ENCODE measurements at places on chromosomes 4 and X.
A peak's percentile ranks its signal among the peaks of the same experiment; 100 is the strongest.

DNA sequence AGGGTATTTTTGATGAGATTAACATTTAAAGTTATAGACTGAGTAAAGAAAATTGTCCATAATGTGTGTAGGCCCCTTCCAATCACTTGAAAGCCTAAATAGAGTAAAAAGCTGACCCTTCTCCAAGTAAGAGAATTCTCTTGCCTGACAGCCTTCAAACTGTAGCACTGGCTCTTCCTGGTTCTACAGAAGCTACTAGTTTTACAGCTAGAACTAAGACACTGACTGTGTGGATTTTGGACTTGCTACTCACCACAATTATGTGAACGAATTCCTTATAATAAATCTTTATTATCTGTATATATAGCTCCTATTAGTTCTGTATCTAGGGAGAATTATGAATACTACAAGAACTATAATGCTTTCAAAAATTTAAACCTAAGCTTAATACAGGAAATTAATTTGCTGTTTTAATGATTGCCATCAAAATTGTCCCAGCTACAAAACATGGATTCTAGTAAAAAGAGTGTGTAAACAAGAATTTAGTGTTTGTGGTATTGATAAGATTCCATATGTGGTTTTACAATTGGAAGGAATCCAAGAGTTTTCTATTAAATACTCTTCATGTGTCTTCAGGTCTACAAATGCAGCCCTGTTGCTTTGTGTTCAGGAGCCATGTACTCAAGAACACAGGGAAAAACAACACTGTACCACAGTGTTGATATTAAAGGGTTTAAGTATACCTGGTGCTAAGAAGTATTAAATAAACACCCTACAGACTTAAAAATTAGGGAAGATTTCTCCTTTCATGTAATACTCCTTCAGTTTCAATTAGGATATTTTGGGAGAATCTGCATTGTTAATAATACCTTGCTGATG is 366.5 kb downstream of the CXXC4 start:
- DNase-seq = no peak

GRCh38 chr4:71290074-71290473 is 48.7 kb upstream of the SLC4A4 start:
- DNase-seq = no peak

GRCh38 chr4:125131891-125132680 is 182.7 kb upstream of the FAT4 start:
- no peak for DNase-seq

- no peak for DNase-seq
Measured at GRCh38 chrX:10507181-10507580, 113.2 kb downstream of the MID1 start.

GRCh38 chr4:186228514-186228894 is 1.2 kb downstream of the KLKB1 start:
- no peak for DNase-seq

DNA sequence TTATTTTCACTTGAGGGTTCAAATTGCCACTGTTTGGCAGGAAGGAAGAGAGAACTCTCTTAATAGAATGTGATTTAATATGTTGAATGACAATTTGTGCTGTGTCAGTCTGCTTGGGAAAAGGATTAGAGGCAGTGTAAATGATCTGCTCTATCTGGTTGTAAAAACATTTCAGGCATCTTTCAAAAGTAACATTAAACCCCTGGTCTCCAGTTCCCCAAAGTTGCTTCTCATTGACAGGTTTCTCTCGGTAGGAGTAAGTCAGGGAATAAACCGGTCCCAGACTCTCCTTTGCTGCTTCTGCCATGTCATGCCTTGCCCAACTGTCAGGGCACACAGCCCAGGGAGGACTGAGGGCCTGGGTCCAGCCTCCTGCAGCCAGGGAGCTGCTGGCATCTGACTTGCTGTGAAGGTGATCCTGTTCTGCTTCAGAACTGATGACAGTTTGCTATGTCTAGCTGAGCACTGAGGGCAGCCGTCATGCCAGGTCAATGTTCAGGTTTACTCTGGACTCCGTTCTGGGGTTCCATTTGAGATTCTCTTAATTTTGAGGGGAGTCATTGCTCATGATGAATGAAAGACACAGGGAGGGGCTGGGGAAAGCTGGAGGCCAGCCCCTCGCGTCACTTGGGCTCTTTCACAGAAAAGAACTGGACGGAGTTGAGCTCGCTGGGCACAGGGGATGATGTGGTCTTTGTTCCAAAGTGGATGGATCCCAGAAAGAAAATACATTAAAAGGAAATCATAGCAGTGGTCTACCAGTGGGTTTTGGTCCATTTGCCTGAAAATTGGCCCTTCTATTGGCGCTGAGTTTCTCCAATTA is 312.4 kb downstream of the ARHGAP10 start:
- no peak for DNase-seq

GRCh38 chr4:166280642-166281041 is 407.6 kb downstream of the TLL1 start:
- DNase-seq = no peak

- DNase-seq = no peak
Measured at GRCh38 chr4:47929682-47930201, 15.4 kb upstream of the NFXL1 start.

DNA sequence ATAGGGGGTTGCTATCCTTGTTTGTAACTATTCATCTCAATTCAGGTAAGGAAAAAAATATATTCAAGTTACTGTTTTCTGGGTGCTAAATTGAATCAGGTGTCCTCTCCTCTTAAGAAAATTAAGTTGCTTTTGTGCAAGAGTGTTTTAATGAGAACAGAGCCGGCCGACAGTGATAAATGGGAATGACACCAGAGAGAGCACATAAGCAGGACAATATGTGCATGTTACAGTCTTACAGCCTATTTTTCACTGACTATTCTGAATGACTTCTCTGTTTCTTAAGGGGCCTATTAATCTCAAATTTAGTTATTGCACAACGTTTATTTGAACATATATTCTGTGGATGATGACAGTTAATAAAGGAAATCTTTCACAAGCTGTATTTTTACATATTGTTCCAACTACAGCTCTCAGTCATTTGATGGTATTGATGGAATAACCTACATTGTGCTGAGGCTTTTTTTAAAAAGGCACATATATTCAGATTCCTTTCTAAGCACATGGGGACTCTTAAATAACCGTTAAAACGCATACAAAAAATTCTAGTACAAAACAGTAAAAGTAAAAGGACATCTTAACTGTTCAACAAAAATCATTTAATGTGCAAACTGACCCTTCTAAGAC is 68.4 kb downstream of the SLC10A7 start:
- no peak for DNase-seq

- DNase-seq = no peak
Measured at GRCh38 chr4:40612283-40612682, 17.4 kb downstream of the RBM47 start.

DNA sequence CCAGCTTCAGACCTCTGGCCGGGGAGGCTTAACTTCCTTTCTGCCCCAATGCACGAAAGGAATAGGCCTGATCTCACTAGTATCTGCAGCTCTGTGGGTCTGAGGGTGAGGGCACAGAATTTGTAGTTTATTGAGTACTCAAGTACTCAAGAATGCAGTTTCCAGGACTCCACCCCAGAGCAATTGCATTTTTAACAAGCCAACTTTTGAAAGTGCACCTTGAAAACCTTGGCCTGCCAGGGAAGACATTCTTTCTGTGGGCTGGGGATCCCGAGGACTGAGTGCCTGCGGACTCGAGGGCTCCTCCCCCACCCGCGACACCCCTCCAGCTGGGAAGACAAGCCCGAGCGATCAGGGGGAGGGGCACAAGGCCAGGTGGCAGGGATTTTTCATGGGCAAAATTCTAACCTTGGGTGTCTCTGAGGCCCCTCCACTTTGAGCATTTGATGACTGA is 22.4 kb downstream of the RS1 start:
- DNase-seq = no peak

- DNase-seq = no peak
Measured at GRCh38 chrX:45077748-45078424, 122.8 kb downstream of the DIPK2B start.

GRCh38 chr4:47701286-47701685 is 136.6 kb downstream of the CORIN start:
- DNase-seq = no peak

DNA sequence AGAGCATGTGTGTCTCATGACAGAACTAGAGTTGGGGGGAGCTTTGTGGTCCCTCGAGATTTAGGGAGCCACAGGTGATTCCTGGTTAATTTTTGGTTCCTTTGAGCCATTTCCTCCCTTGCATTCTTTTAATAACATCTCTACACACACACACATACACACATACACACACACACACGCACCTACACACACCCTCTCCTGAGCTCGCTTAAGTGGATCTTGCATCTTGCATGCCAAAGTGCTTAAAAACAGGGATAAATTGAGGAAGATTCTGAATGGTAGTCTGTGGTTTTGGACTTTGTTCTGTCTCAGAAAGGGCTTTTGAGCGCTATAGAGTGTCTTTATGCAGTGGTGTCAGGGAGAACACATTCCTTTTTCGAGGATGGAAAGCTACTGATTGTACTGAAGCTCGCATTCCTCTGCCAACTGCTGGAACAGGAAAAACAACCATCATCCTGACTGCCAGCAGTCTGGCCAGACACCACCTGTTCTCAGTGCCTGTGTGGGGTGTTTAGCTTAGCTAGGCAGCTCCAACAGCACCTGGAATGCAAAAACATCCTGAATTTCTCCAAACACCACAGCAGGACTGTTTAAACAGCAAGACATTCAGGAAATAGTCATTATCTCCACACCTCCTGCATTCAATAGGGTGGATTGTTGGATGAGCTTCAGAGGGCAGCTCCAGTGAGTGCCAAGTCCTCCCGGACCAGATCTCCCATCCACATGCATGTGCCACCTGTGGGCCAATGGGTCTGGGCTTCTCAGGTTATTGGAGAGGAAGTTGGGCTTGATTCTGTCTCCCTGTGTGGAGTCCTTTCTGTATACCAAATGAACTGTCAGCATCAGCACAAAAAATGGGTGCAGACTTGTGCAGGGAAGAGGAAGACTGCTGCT is 21.9 kb upstream of the IGFBP7 start:
- peak; percentile 55 for DNase-seq

- no peak for DNase-seq
Measured at GRCh38 chrX:39688219-39688575, 409.6 kb downstream of the BCOR start.

GRCh38 chr4:113576947-113577678 is 184.4 kb downstream of the CAMK2D start:
- no peak for DNase-seq

GRCh38 chrX:154419688-154420401 is 8.5 kb downstream of the TAFAZZIN start:
- DNase-seq = no peak

GRCh38 chr4:38306482-38307071 is 346.4 kb downstream of the PTTG2 start:
- DNase-seq = peak; percentile 77

DNA sequence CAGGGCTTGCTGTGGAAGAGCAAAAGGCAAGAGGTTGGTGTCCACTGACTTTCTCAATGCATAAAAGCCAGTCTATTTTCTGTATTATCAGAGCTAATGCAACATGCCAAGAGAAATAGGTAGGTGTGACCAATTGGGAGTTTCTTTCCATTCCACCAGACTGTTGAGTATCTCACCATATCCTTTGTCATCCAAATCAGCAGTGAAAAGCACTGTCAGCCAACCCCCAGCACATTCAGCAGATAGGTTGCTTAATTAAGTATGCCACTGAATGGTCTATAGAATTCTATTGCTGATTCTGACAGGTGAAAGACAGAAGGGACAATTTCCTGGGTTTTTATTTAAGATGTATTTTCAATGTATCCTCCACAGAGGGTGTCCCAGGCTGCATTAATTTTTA is 139.8 kb downstream of the HS6ST2 start:
- no peak for DNase-seq

GRCh38 chrX:99010957-99011356 is 1399.1 kb downstream of the PCDH19 start:
- no peak for DNase-seq

DNA sequence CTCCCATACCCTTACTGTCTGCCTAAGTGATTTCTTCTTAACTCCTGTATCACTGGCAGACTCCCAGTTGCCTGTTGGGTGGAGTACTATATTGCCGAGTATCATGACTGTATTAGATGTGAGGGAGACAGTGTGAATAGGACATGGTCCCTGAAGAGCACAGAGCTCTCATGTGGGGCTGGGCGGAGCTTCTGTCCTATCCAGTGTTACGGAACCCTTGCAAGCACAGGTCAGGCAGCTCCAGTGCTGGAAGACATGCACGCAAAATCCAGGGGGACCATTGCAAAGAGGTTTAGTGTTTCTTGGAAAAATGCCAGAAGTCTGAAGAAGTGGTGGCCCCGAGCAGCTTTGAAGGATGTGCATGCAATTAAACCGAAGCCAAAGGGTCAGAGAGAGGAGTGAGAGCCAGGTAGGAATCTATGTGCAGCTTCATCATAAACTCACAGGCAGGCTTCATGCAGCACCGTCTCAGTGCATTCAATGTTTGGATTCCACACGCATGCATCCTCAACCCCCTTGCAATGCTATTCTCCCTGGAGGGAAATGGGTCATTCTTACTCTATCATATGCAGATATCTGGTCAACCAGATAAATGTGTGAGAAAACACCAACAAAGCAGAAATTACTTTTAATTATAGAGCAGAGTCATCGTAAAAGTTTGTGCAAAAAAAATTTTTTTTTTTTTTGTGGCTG is 49.7 kb upstream of the DHRSX start:
- DNase-seq = no peak

DNA sequence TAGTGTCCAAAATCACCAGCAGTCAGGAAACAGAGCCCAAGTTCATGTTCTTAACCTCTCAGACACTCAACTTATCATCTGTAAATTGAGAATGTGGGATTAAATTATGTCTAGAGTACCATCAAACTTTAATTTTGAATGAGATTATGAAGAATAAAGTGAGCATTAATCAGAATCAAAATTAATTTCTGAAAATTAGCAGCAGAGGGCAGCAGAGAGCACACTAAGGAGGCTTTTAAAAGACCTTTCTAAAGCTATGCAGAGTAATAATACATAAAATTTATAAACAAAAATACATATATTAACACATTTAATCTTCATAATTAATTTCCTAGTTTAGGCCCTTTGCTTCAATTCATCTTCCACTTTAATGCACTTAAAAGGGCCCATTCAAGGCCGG is 7.1 kb downstream of the TASL start:
- DNase-seq = no peak

DNA sequence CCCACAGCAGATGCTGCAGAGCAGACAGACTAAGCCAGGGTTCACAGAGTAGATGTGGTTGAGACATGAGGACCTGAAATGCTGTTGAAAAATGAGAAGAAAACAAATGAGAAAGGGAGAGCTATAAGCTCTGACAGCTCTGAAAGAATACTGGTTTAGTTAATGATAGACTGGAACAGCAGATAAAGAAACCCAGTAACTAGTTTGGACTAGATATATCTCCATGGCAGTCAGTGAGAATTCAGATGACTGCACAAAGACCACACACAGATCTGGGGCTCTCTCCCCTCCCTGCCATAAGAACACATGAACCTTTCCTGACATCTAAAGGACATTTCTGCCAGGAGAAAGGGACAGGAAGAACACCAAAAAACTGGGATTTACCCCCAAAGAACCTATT is 8.2 kb downstream of the NAA11 start:
- no peak for DNase-seq

DNA sequence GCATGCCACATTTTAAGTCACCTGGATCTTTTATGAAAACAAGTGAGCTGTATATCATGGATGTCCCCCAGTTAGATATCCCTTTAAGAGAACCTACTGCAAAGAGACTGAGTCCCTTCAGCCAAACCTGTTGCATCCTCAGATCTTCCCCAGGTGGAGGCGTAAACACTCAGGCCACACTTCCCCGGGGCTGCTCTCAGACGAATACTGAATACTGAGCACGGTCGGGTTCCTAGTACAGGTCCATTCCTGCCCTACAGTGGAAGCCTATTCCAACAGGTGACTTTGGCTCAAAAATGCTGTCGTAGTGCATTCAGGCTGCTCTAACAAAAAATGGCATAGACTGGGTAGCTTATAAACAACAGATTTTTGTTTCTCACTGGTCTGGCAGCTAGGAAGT is 320.2 kb upstream of the CLNK start:
- DNase-seq = no peak
